ENCODE measurements at places on chromosomes 2 and 18.

DNA sequence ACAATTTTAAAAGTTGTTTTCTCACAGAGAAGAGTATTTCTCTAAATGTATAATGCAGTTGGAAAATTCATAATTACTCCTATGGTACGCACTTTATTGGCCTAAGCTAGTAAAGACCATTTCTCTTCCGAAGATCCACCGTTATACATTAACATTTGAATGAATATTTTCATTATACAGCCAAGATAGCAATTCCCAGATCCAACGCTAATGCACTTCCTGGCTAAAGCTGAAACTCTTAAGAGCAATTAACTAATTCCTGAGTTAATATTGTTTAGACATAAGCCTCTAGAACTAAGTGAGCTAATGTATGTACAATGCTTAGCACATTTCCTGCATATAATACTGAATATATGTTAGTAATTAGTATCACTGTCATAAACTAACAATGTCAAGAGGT, 56.2 kb downstream of the PDK1 start:
- no peak for DNase-seq

DNA sequence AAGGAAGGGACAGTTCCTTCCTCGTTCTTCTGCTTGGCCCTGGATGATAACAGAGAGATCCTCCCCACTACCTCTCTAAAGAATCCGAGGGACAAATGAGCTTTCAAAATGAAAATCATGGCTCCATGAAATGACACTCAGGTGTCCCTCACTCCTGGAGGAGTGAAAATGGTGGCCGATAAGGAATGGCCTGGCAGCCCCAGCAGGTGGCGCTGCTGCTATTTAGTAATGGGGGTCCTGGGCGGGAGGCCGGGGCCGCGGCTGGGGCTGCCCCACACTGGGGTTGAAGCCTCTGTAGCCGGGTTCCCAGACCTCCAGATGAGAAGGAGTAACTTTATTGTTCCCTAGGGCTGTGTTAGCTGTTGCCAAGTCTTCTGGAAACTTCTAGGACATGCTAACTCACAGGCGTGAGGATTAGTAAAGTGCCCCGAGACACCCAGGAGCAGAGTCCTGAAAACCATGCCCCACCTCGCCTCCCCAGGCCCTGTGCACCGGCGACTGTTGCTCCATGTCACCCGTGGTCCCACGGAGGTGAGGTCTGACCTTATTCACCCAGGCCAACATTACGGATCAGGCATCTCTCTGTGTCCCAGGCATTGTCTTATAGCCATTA, 138.0 kb downstream of the CTIF start:
- peak; percentile 67 for DNase-seq

GRCh38 chr2:239753401-239753837, 271.7 kb downstream of the NDUFA10 start:
- no peak for DNase-seq

- no peak for DNase-seq
These were observed 256.3 kb upstream of the PKDCC start for GRCh38 chr2:41791523-41791922.

DNA sequence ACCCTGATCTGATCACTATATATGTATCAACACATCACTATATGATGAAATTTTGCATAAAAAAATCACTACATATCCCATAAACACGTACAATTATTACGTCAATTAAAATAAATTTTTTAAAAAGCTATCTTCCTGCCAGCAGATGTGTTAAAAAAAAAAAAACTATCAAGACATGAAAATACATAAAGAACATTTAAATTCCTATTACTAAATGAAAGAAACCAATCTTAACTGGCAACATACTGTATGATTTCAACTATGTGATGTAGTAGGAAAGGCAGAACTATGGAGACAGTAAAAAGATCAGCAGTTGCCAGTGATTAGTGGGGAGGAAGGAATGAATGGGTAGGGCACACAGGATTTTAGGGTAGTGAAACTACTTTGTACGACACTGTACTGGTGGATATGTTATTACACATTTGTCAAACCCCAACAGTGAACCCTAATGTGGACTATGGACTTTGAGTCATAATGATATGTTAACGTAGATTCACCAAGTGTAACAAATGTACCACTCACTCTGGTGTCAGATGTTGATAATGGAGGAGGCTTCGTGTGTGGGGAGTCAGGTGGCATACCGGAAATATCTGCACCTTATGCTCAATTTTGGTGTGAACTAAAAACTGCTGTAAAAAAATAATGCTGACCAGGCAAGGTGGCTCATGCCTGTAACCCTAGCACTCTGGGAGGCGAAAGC, 27.4 kb downstream of the USP34 start:
- no peak for DNase-seq

DNA sequence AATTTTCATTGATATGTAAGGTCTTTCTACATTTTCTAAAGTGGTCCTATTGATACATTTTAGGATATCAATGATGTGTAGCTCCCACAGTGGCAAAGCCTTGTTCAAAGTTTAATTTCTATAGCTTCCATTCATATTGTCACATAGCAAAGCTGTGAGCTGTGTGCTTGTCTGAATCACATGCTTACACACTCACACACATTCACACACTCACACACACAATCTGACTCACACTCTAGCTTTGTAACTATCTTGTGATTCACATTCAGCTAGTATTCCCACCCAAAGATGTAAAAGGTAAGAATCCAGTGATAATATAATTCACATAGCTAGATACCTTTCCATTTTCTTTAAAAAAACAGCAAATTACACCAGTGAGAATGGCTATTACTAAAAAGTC, 58.7 kb downstream of the MAPRE2 start:
- DNase-seq: no peak

- peak; percentile 78 for DNase-seq
These were observed at the start of gene SLC30A3 for GRCh38 chr2:27262379-27263286. SLC30A3 (minus strand) TSS chr2:27263047; CDS start chr2:27262906, 141 bp downstream.

DNA sequence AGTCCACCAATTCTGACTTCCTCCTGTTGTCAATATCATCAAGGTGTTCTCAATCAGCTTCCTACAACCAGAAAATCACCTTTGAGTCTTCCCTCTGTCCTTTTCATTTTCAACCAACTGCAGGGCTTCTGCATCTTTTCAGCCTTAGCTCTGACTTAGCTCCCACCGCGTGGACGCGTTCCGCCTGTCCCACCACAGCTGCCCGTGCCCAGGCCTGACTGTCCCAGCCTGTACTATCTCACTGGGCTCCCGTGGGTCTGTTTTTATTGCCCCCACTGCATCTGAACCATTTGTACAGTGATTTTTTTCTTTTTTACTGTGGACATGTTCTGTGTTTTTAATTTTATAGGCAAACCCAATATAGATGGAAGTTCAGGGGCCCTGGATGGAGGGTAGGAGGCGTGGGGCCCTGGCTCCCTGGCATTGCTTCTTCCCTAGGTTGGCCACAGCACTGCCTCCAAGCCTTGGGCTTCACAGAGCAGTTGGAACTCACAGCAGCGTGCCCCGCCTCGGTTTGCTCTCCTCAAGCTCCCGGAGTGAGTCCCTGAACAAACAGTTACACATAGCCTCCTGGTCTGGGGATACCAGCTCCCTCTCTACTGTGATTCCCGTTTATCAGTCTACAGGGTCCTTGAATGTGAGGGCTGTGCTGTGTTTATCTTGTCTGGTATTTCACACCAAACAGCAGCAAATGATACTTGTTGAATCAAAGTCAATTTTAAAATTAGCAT, 280.6 kb upstream of the PXDN start:
- no peak for DNase-seq

- DNase-seq: no peak
These were observed 65.2 kb downstream of the SOCS6 start for GRCh38 chr18:70354080-70354479.

GRCh38 chr2:208373460-208374089, 33.0 kb upstream of the PTH2R start:
- DNase-seq: no peak

GRCh38 chr18:22609642-22610041, 191.9 kb upstream of the CTAGE1 start:
- no peak for DNase-seq

DNA sequence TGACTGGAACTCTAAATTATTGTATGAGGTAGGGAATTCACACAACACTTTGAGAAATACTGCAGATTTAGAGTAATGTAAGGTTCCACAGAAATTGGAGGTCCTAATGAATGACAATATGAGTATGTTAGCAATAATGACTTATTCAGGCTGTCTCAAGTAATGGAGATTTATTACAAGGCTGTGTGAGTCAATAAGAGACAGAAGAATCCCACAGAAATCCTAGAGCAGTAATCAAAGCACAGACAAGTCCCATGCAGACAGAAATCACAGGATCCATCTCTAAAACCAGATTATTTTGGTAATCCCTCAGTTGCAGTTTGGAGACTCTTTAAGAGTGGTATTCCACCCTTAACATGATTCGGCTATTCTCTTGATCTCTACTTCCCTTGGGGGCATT, 83.6 kb downstream of the FAM161A start:
- DNase-seq: no peak

GRCh38 chr2:58146707-58147106, 94.4 kb downstream of the FANCL start:
- DNase-seq: no peak

DNA sequence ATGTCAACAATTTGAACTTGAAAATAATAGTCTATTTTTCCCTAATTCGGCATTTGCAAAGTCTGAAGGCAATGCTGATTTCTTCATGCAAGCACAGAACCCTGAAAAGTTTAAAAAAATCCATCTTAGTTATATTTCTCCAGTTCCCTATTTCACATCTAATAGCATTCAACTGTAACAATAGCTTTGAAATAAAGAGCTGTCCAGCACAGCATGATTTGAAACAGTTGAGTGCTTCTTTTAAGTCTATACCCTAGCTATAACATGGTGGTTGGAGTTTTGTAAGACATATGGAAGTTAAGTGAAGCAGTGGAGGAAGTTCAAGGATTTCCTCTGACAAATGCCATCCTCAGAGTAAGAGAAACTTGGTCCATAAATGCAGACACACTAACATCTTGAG, 691.9 kb downstream of the ERBB4 start:
- DNase-seq: no peak

GRCh38 chr18:54684784-54685183, 93.7 kb downstream of the DYNAP start:
- DNase-seq: no peak

- DNase-seq: no peak
These were observed 86.1 kb downstream of the SH3YL1 start for GRCh38 chr2:177733-178132.

GRCh38 chr2:207617011-207617671, 8.1 kb downstream of the METTL21A start:
- no peak for DNase-seq

- DNase-seq: no peak
These were observed 81.6 kb downstream of the AOX1 start for GRCh38 chr2:200667413-200667812.

GRCh38 chr2:106116248-106116647, 77.9 kb downstream of the UXS1 start:
- DNase-seq: no peak

GRCh38 chr18:11663439-11664029, 25.5 kb upstream of the GNAL start:
- DNase-seq: no peak

- no peak for DNase-seq
These were observed 151.2 kb downstream of the UBE2E3 start for GRCh38 chr2:181131584-181131983.

DNA sequence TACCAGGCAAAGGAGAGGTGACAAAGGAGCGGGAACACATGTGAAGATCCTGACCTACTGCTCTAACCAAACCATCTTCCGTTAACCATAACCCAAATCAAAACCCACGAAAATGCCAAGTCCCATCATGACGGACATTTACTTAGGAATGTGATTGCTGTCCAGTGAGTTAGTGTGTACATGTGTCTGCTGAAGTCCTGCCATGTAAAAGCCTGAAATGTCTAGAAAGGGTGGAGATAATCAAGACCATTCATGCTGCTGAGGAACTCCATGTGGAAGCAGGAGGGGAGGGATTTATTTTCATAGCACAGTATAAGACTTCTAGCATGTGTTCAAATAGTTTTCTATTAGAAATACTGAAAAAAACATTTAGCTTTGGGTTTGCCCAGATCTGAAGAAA, 137.0 kb upstream of the BOD1L2 start:
- no peak for DNase-seq

All from CD4-positive, alpha-beta T cell treated with Interferon alpha-2 for 1 hour (primary cell).